Stimulated activated CD4-positive, alpha-beta T cell treated with anti-CD3 and anti-CD28 coated beads, Interleukin-2, amount 100 ng/mL, for 48 hours (primary cell): ENCODE measurements at places on chromosomes 2 and 18.

- DNase-seq: no peak
Observed at GRCh38 chr2:236631281-236631855, 61.7 kb downstream of the ACKR3 start.

GRCh38 chr2:234753701-234754100, 198.1 kb upstream of the SH3BP4 start:
- DNase-seq: no peak

GRCh38 chr2:32718752-32719151, 90.9 kb downstream of the TTC27 start:
- no peak for DNase-seq

GRCh38 chr2:176584333-176584732, 315.1 kb downstream of the MTX2 start:
- no peak for DNase-seq

DNA sequence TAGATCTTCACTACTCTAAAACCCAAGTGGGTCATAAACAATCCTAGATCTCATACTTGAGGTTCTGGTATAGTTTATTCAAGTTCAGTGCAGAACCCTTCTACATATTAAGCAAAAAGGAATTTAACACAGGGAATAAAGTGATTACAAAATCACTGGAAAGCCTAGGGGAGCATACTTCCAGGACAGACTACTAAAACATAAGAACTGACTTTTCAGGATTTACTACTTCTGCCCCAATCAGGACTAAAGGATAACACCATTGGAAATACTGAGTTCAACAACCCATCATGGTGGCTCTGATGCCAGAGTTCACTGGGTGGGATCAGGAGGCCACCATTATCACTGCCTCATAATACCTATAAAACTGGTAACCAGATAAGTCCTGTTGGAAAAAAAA, 123.6 kb downstream of the DNAH7 start:
- no peak for DNase-seq

- no peak for DNase-seq
Observed at GRCh38 chr2:84904717-84905174, 710 bp upstream of the TMSB10 start.

DNA sequence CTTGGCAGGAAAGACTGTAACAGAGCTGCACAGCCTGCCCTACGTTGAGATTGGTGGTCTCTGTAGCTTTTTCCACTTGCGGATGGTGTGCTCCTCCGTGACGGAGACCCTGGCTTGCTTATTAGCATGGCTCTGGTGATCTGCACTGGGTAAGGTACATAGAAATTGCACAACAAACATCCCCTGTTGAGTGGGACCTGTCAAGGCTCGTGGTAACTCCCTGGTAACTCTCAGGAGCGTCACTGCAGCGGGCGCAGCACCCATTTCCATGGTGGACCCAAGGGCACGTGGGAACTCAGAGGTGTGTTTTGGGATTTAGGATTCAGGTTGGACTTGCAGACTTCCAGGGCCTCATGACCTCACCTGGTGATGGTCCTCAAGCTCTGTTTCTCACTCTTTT, 1.1 kb downstream of the TRAF3IP1 start:
- DNase-seq: no peak

GRCh38 chr18:63253428-63254372, 65.9 kb downstream of the BCL2 start:
- DNase-seq: no peak

DNA sequence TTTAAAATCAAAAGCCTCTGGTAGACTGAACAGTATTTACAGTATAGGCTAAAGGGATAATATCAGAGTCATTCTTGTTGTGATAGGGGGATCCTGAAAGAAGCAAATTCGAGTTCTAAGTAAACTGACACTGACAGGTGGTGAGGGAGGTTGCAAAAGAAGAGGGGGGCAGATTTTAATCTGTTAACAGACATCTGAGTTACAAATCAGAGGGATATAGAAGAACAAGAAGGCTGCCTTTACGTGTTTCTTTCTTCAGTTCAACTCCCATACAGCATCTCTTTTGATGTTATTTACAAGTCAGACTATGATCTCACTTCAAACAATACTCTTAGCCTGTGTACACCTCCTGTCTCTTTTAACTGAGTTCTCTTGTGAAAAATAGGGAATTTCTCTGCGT, 16.3 kb upstream of the ITGA4 start:
- DNase-seq: no peak

DNA sequence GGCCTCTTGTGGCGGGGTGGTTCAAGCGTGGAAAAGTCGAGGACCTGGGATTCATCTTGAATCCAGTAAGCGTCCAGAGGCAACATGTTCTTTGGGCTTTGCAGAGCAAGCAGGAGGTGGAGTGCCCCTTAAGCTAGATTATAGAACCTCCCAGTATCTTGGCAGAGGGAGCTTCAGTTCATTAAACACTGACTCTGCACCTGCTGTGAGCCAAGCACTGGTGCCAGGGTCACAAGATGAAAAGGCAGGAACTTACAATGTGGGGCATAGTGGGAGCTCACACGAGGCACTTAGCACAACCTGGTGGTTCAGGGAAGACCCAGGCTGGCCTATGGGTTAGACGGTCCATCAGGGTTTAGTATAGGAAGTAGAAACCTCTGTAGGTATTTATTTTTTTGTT, 7.4 kb upstream of the FZD5 start:
- no peak for DNase-seq

DNA sequence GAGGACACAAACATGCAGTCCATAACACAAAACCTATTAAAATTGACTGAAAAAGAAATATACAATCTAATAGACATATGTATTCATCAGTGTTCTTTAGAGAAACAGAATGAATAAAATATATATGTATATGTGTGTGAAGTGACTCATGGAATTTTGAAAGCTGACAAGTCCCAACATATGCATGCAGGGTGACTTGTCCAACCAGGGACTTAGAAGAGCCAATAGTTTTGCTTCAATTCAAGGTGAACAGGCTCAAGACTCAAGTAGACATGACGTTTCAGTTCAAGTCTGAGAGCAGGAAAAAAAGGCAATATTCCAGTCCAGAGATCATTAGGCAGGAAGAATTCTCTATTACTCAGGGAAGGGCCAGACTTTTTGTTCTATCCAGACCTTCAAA, 271.2 kb upstream of the SETBP1 start:
- no peak for DNase-seq

- DNase-seq: no peak
Observed at GRCh38 chr2:119005051-119005450, 63.1 kb downstream of the MARCO start.

DNA sequence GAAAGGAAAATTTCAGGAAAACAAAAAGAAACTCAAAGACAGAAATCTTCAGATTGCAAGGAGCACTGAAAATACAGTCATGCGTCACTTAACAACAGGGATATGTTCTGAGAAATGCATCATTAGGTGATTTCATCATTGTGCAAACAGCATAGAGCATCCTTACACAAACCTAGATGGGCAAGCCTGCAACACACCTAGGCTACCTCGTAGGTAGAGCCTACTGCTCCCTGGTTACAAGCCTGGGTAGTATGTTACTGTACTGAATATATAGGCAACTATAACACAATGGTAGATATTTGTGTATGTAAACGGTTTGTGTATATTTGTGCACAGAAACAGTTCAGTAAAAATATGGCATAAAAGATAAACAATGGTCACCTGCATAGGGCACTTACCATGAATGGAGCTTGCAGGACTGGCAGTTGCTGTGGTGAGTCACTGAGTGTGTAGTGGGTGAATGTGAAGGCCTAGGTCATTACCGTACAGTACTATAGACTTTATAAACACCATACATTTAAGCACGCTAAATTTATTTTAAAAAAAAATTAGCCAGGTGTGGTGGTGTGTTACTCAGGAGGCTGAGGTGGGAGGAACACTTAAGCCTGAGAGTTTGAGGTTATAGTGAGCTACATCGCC, 33.4 kb downstream of the SFXN5 start:
- no peak for DNase-seq

DNA sequence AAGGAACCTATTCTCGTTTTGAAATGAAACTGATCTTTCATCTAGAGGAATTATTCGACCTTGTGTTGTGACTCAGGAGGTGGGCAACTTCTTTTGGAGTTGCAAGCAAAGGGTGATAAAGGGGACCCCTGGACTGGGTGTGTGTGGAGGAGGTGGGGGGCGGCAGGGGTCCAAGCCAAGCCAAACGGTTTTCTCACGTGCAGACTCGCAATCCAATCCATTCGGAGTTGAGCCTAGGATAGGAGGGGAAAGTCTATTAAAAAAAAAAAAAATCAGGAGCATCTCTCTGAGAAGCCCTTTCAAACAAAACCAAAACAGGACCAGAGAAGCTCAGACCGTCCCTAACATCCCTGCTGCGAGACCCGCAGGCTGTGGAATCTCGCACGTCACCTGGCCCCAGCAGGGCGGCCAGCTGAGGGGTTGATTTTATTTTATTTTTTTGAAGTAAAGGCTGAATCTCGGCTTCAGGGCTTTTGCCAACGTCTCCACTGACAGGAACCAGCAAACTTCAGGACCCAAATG, 3.7 kb upstream of the ZEB2 start:
- DNase-seq: no peak

DNA sequence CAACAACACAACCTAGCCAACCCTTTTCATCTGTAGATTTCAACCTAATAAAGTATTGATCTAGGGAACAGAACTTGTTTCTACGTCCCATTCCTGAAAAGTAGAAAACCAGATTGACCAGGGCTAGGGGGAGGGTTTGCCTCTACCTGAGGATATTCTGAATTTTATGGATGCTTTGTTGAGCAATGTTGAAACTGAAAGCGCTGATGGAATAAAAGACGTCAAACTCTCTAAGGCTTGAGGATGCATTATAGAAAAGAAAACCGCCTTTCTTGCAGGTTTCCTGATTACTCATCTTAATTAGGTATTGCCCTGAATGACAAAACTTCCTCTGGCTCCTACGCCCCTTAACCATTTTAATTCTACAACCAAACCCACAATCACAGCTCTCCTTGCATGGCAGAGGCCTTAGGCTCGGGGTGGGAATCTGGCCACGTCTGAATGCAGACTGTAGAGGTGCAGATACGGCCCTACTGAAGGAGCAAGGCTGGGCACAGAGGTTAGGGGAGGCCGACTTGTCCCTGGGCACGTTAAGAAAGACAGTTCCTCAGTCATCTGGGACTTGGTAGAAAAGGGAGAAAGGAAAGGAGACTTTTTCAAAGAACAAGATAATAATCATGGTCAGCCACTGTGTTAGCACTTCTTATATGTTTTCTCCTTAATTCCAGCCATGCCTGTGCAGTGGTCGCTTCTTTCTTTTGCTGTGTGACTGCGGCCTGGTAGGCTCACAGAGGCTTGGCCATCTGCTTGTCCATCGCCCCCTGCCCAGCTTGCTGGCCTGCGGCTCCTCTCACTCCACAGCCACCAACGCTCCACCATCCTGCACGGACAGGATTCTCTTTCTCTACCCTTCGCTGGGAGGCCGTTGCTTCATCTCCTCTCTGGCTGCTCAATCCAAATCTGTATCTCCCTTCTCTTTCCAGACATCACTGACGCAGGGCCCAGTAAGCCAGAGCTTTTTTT, 209.5 kb downstream of the VAPA start:
- DNase-seq: no peak

DNA sequence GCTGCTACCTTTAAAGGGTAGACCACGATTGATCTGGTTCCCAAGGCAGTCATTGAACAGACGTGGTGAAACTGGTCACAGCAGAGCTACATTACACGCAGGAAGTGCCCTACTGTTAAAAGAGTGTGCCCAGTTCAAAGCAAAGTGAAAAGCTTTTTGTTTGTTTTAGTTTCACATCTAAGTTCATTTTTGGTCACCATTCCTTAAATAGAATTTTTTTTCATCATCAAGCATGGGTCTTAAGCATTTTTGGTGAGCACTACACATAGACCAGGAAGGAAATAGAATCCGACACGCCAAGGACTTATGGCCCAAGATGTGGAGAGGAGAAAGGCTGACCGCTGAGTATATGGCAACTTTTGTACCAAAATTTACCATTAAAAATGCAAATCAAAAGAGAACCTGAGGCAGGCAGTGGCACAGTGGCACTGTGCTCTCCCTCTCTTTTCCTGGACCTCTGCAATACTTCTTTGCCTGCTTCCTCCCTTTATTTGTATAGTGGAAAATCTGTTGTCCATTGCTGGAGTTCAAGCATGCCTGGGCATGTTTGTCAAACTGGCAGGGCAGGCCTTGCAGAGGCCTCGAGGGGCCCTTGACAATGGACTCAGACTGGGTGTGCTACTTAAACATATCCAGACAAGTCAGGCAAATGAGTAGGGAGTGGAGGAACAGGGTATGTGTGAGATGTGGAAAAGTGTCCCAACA, 42.6 kb upstream of the HNRNPA3 start:
- DNase-seq: no peak

DNA sequence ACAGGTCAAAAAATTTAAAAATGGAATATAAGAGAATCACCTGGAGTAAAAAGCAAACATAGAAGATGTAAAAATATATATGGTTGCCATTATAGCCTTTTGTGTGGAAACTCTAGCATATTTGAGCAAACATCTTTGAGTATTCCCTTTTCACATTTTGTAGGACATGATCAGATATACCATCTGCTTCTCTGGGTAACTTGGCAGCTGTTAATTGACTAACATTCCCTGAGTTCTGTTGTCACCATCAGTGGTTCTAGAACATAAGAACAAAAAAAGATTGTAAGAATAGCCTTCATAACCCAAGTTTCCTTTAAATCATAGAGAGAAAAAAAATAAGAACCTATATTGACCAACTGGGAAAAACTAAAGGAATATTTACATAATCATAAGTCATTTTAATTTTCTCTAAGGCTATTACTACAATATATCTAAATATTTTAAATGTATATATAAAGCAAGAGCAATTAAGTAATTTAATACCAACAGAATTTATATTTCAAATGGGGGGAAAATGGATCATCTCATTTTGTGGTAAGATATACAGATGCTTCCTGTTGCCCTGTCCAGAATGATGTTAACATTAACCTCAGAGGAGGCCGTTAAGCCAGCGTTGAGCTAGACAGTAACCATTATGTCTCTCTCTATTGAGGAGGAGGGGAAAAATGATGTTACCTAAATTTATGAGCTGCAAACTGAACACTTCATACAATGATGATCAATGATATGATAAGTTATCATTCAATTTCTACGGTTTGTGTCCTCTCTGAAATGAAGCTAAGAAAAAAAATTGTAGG, 9.8 kb upstream of the INO80D start:
- no peak for DNase-seq

GRCh38 chr2:203697190-203697589, 9.2 kb upstream of the CD28 start:
- no peak for DNase-seq

- DNase-seq: no peak
Observed at GRCh38 chr18:57727952-57728807, 74.9 kb downstream of the ATP8B1 start.

DNA sequence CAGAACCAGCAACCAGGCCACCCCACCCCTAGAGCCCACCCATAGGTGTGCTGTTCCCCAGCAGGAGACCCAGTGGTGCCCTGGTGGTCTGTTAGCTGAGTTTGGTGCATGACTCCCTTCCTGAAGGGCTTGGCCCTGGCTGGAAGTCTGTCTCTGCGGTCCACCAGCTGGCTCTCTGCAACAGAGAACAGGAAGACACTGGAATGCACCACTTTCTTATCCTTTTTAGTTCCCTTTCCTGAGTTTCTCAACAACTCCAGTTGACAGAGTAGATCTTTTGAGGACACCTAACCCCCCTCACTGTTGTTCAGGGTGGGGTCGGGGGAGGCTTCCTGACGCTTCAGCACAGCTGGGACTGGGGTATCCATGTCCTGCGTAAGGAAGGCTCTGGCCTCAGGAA, 11.9 kb upstream of the RPL37A start:
- no peak for DNase-seq

GRCh38 chr2:61460163-61460562, 10.7 kb downstream of the USP34 start:
- no peak for DNase-seq
